Effector memory CD4-positive, alpha-beta T cell (primary cell): ENCODE measurements at places on chromosomes 3 and 15.

GRCh38 chr3:116836286-116836685 is 126.7 kb downstream of the TUSC7 start:
- no peak for DNase-seq

- no peak for DNase-seq
Observed at GRCh38 chr3:133937756-133938601, 42.3 kb upstream of the RAB6B start.

GRCh38 chr3:162170581-162170980 is 674.0 kb downstream of the OTOL1 start:
- no peak for DNase-seq

GRCh38 chr3:129705274-129705673 is 98.8 kb upstream of the PLXND1 start:
- no peak for DNase-seq

- no peak for DNase-seq
Observed at GRCh38 chr15:63456258-63456657, 48.1 kb upstream of the USP3 start.

DNA sequence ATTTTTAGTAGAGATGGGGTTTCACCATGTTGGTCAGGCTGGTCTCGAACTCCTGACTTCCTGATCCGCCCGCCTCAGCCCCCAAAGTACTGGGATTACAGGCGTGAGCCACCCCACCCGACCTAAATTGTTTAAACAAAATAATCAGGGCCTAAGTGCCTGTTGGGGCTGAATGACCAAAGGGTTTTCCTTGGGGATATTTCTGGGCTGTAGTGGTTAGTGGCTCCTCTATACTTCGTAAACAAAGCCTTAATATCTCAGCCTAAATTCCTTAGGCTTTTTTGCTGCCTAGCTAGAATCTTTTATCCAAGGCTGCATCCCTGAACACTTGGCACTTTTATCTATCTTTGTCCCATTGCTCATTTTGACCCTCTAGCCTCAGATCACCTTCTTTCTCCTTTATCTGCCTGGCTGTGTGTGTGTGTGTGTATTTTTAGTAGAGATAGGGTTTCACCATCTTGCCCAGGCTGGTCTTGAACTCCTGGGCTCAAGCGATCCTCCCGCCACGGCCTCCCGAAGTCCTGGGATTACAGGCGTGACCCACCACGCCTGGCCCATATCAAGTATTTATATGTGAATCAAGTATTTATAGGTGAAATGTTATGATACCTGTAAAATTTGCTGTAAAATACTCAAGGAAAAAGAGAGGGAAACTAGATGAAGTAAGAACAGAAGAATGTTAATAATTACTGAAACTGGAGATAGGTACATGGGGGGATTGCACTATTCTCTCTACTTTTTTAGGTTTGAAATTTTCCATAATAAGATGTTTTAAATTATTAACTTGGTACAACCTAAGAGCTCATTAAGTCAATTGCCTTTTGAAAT is 1.8 kb downstream of the NUSAP1 start:
- no peak for DNase-seq

DNA sequence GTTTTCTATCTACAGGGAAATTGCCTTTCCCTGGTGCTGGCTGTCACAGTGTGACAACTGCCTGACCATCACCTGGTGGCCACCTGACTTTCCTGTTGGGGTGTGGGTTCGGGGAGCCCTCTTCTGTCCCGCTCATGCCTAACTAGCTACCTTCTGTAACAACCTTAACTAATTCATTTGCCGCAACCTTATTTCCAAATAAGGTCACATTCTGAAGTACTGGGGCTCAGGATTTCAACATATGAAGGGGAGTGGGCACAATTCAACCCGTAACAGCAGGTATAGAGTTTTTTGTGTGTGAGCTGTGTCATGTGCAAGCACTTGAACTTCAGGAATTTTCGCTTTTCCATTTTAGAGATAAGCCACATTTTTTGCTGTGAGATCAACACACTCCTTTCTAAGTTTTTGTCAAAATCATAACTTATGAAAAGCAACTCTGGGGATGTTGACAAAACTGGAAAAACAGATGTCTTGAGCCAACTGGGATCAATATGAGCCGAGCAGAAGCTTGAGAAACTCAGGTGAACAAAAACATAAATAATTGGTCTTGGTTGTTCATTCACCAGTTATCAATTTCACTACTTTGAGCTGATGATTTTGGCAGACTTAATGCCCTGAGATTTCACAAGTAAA is 242.0 kb upstream of the RGMA start:
- no peak for DNase-seq

DNA sequence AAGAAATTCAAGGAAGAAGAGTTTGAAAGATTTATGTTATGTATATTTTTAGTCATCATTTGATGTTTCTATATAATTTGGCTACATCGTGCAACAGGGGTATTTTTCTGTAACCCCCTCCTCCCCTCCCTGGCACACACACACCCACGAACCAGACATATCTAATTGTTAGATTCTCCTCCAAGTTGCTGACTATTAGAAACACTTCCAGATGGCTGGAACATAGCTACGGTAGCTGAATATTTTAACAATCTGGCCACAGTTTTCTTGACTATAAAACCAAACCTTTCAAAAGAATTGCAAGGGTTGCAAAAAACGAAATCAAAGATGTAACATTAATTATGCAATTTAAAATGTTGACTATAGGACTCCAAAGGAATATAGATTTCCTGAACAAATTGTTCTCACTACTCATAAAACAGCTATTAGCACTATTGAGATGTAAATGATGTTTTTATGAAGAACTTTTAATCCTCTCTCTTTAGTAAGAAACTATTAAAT is 154.4 kb downstream of the CHL1 start:
- DNase-seq, result no peak

DNA sequence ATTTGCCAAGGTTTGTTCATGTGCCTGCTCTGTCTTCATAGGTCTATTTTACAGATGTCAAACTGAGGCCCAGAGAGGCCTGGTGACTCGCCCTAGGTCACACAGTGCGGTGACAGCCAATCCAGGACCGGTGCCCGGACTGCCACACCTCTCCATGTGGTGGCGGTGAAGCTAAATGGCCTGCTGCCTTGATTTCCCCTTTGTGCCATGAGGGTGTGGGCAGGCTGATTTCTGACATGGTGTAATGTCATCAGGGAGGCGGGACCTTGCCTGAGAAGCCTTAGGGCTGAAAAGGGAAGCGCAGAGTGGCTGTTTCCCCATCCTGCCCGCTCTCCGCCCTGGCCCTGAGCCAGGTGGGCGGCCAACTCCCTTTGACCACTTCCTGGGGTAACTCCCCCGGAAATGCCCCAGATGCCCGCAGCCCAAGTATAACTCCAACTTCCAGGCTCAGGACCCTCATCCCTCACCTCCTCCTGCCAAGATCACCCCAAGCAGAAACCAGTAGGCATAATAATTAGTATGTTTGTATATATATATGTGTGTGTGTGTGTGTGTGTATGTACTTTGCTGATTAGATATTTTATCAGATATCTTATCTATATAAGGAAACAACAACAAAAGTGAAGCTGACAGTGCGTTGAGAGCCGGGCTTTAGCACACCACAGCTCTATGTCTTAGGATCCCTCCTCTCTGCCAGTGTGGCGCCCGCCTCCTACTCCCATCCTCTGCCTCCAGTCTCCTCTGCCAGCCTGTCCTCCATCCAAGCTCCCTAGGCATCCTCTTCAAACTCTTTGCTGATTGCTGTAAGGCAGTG is 63.9 kb downstream of the IQSEC1 start:
- peak; percentile 52 for DNase-seq

- no peak for DNase-seq
Observed at GRCh38 chr3:190680691-190681090, 166.8 kb downstream of the IL1RAP start.
